HepG2 (cell line): ENCODE measurements at places on chromosomes 7 and 10.

GRCh38 chr7:70710011-70710480 is 421.9 kb upstream of the GALNT17 start:
- DNase-seq: no peak

- DNase-seq: no peak
These were observed 242.4 kb downstream of the GFRA1 start for GRCh38 chr10:116030576-116030975.

DNA sequence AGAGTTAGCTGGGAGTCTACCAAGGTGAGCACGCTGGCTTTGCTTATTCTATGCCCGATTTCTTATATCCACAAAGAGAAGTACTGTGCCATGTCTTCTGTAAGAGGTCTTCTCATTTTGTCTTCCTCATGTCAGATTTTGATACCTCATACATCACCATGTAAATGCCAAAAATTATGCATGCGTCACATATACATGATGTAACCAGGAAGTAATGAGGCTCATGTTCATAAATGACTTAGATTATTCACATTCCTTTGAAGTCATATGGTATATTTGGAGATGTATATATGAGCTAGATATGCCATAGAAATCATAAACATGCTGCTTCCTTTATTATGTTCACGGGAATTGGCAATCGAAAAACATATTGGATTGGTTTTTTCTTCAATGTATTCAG is 97.7 kb upstream of the CELF2 start:
- DNase-seq: no peak

- no peak for DNase-seq
These were observed 796.8 kb downstream of the XPNPEP1 start for GRCh38 chr10:109126541-109126940.

GRCh38 chr10:62022830-62023229 is 121.3 kb downstream of the ARID5B start:
- DNase-seq: no peak

DNA sequence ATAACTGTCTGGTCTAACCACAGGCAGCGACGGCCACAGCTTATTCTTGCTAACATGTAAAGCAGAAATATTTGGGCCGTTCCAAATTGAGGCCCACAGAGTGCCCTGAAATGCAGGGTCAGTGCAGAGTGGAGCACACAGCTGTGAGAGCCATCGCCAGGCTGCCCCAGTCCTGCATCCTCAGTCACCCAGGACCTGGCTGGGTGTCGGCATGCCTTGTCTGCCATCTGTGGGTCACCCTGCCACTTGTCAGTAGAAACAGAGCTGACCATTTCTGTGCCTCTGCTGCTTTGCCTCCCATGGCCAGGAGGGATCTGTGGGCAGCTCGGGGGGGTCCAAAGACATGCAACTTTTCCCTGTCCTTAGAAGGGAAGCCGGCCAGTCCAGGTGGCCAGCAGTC is 57.3 kb upstream of the BTBD16 start:
- DNase-seq: no peak

GRCh38 chr7:13751766-13752165 is 237.7 kb downstream of the ETV1 start:
- no peak for DNase-seq

DNA sequence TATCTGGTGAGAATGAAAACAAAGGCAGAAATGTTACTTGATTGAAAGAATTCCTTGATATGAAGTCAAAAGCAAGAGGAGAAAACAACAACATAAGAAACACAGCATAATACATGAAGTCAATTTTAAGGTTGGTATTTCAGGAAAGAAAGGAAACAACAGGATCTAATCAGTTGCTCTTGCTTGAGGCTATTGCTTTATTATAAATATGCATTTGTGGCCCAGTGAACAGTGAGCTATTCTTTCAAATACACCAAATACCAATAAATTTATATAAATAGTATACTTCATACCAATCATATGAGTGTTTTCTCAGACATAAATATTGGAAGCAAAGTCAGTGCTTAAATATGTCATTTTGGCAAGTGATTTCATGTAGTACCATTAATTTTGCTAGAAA is 806.6 kb downstream of the NXPH1 start:
- DNase-seq: no peak

DNA sequence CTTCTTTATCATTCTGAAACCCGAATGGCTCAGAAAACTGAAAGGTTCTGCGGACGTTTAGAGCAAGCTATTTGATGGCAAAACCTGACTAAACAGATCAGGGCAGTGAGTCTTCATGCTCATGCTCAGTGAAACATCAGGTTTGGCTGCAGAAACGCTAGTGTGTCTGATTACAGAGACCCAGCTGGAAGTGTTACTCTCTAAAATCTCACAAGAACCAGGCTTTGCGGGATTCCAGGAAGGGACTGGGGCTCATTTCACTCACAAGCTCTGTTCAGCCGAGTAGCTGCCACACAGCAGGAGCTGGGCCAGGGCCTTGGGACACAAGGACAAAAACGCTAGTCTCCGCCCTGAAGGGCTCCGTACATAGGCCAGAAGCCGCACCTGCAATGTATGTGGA is 2.9 kb downstream of the PITRM1 start:
- no peak for DNase-seq

- no peak for DNase-seq
These were observed 335.3 kb downstream of the ABCA13 start for GRCh38 chr7:48506569-48506968.

GRCh38 chr7:143003393-143004051 is 23.4 kb downstream of the OR9A2 start:
- DNase-seq: peak; percentile 1

- no peak for DNase-seq
These were observed 87.4 kb downstream of the WDFY4 start for GRCh38 chr10:48772059-48772458.

DNA sequence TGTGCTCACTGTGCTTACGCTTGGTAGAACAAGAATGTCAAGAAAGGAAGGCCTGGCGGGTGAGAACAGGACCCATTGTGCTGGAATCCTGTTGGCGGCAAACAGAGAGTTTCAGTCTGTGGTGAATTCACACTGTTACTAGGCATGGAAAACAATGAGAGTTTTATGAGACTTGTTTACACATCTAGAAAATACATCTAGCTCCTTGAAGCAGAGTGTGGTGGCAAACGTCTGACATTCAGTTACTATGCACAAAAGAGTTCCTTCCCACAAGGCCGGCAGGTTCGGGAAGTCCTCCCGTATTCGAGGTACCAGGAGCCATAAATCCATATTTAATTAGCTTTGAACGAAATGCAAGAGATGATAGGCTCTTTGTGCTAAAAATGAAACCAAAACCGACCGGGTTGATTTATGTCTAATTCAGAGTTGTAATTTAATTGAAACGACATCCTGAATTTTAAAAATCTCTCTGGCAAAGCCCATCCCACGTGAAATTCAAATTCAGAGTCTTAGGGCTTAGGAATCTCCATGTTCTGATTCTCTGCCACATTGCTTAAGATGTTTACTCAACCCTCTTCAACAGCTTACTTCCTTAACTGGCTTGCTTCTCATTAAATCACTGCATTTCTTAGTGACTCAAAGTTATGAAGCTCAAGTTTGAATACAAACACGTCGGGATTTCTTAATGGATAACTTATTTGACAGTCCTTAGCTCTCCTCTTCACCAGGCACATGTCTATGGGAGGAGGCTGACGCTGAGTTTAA is 299.9 kb upstream of the PITRM1 start:
- no peak for DNase-seq

DNA sequence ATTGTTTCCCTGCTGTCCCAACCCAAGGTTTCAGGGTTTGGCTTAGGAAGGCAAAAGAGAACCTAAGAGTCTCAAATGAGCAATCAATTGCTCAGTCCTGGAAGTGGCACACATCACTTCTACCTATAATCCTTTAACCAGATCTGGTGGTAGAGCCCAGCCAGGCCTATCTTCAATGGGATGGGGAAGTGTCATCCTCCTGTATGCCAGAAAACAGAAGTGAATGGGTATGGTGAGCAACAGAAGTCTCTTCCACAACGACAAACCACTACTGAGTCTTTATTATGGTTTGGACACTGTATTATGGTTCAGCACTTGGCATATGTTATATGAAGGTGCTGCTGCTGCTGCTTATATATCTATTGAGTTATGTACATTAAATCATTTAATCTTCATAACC is 3.0 kb upstream of the AKR1B1 start:
- no peak for DNase-seq

- DNase-seq: peak; percentile 30
These were observed 28.4 kb downstream of the DIP2C start for GRCh38 chr10:660970-661596.
